T-helper 2 cell treated with Interferon-gamma antibody and Interleukin-4, amounts not matched to agents 100 ng/mL and 5 ng/mL, for 36 hours (primary cell): ENCODE measurements at places on chromosomes 7 and 10. TPM values are rescaled to one million over a fixed set of nuclear protein-coding genes. Genes with fewer than 3 reads are reported as not detected.

ANKRD30A gene
- not detected in 2 replicates for total RNA-seq

SAMD9 gene
- 38.5 and 39.2 TPM in 2 replicates for total RNA-seq

NXPH1 gene
- total RNA-seq: not detected in 2 replicates

UNCX gene
- total RNA-seq: not detected in 2 replicates

CCL26 gene
- total RNA-seq: not detected in 2 replicates

STAG3 gene
- total RNA-seq: 19.2 and 21.7 TPM in 2 replicates

MMP21 gene
- 0.09 and 0.16 TPM in 2 replicates for total RNA-seq

APBB1IP gene
- total RNA-seq: 66.2 and 67.2 TPM in 2 replicates

GPR146 gene
- 13.8 and 17.0 TPM in 2 replicates for total RNA-seq

FZD8 gene
- 0.41 and 0.66 TPM in 2 replicates for total RNA-seq

VWDE gene
- 4.1 and 4.2 TPM in 2 replicates for total RNA-seq

SLC4A2 gene
- total RNA-seq: 111 and 119 TPM in 2 replicates

OR9A2 gene
- not detected in 2 replicates for total RNA-seq

TMEM176B gene
- not detected in 2 replicates for total RNA-seq

FXYD4 gene
- 0.30 TPM in 1 of 2 replicates, not detected in the other for total RNA-seq

WDR86 gene
- not detected in 2 replicates for total RNA-seq

SAP25 gene
- 21.4 and 22.5 TPM in 2 replicates for total RNA-seq

TAX1BP1 gene
- total RNA-seq: 57.2 and 57.6 TPM in 2 replicates

ERVW-1 gene
- total RNA-seq: not detected in 2 replicates

ABI1 gene
- total RNA-seq: 59.3 and 59.9 TPM in 2 replicates

TEX36 gene
- not detected in 2 replicates for total RNA-seq

CALML3 gene
- not detected in 2 replicates for total RNA-seq

PNLIP gene
- total RNA-seq: not detected in 2 replicates

PGAM2 gene
- total RNA-seq: 0.89 TPM in 2 replicates

AKR1D1 gene
- total RNA-seq: not detected in 2 replicates

OR2A12 gene
- not detected in 2 replicates for total RNA-seq

PODXL gene
- total RNA-seq: 1.5 TPM in 2 replicates

HTRA1 gene
- total RNA-seq: not detected in 2 replicates

TBXAS1 gene
- 3.8 and 4.4 TPM in 2 replicates for total RNA-seq

CYP2C19 gene
- total RNA-seq: not detected in 2 replicates

ABCC2 gene
- total RNA-seq: 0.73 and 1.3 TPM in 2 replicates

NOS3 gene
- 17.0 and 17.4 TPM in 2 replicates for total RNA-seq

TAS2R3 gene
- total RNA-seq: 1.1 and 1.3 TPM in 2 replicates

KLF14 gene
- not detected in 2 replicates for total RNA-seq

SH2B2 gene
- total RNA-seq: 0.30 and 0.45 TPM in 2 replicates

LZTS2 gene
- 15.9 and 16.4 TPM in 2 replicates for total RNA-seq

SPAG6 gene
- 0.61 and 0.64 TPM in 2 replicates for total RNA-seq

ARMH3 gene
- total RNA-seq: 23.8 and 26.4 TPM in 2 replicates

AUTS2 gene
- 2.9 and 3.3 TPM in 2 replicates for total RNA-seq

FFAR4 gene
- total RNA-seq: not detected in 2 replicates
